NCI-H2081 (cell line): ENCODE measurements at places on chromosomes 16 and 17.

DNA sequence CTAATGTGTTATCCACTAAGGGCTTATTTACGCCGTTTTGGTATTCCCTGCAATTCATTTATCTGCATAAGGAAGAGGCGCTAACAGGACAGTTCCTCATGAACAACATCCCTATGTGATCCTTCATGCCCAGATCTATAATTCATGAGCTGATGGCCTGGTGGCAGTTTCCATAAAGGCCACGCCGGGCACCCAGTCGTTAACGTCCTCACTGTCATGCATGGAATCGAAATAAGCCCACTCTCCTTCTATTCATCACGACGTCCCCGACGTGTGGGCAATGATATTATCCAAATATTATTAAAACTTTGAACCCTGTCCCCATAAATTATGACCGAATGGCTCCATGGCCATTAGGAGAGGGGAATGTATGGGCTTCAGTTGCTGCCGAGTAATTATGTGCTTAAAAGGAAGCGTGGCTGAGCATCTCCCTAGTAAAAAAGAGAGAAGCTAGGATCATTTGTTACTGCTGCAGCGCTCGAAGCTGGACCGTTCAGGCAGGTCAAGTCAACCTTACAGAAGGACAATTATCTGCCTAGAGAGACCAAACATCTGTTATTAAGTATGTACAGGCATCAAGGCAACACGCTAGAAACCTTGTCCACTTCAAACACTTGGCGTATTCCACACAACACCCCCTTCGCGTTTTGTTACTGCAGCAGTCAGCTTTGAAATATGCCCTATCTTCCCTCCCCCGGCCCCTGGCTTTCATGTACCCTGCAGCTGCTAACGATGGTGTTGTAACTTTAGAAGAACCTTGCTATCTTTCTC is 94.0 kb upstream of the SALL1 start:
- DNase-seq, result no peak

- DNase-seq, result no peak
Measured at GRCh38 chr17:70370816-70371215, 201.5 kb downstream of the KCNJ2 start.

DNA sequence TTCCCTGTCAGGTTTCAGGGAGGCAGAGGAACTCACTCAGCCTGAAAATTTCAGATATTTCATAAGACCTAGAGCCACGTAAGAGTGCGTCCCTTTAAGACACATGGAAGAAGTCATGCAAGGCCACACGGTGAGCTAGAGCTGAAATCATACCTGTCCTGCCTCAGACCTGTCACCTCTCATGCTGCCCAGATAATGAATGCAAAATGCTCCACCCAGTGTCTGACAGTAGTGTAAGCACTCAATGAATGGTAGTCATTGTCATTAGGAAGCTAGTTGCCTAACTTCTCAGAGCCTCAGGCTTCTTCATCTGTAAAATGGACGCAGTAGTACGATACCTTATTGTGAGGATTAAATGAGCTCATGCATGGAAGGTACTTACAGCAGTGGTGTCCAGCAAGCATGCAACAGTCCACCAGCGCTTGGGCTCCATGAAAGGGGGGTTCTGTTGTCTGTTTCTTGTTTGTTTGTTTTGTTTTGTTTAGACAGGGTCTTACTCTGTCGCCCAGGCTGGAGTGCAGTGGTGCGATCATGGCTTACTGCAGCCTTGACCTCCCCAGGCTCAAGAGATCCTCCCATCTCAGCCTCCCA is 60.7 kb downstream of the WSB1 start:
- DNase-seq, result no peak

DNA sequence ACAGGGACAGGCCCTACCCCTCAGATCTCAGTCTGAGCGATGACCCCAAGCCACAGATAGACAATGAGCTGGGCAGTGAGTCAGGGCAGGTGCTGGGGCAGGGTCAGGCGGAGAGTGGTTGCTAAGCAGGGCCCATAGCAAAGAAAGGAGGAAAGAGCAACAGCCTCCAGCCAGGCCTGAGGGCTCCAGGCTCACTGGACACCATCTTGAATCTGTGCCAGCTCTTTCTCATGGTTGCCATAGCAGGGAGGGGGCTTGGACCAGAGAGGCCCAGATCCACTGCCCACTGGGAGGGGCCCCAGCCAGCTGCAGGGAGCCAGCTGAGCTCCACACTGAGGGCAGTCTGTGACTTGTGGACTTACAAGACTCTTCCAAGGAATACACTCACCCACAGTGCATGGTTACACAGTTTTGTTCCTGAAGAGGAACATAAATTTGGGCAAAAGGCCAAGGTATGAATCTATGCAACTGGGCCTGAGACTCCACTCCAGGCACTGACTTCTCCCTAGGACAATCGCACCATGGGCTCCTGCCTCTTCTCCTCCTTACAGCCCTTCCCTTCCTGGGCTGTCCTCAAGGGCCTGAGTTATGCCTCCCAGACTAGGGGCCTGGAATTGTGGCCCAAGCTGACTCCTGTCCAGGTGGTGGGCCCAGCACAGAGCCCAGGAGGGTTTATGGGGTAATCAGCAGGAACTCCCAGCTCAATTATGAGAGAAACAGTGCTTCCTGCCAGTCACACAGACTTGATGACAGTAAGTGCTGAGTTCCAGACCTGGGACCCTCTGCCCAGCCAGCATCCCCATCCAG is 59.9 kb downstream of the BEAN1 start:
- DNase-seq, result no peak

GRCh38 chr17:80030730-80031410 is 4.8 kb downstream of the TBC1D16 start:
- peak; percentile 89 for DNase-seq

DNA sequence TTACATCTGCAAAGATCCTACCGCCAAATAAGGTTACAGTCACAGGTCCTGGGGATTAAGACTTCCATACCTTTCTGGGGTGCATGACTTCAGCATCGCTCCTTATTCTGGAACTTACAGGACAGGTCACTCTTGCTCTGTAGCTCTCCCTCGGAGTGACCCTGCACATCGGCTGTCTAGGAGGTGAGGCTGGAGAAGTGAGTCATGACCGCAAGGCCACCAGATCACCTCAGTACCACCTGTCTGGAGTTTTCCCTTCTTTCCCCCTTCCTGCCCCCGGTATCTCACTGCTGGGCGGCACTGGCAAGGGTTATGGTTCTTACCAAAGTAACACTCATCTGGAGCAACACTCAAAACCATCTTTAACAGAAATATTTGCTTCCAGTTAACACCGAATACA is 374.8 kb downstream of the SLC39A11 start:
- no peak for DNase-seq

DNA sequence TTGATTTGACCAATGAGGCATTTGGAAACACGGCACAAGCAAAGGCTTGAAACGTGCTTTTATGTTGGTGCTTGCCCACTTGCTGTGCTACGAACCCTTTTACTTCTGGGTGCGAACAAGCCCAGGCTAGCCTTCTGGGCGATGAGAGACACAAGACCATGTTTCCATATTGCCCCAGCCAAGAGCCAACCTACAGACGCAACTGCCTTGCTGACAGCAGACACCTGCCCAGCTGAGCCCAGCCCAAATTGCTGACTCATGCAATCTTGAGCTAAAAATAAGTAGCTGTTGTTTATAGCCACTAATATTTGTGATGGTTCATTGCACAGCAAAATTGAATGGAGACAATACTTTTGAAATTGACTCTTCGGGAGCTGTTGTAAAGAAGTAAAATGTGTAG is 464.5 kb downstream of the WWOX start:
- peak; percentile 39 for DNase-seq
